ENCODE measurements at places on chromosomes 12 and 14.

GRCh38 chr14:38544776-38545175 is 288.9 kb upstream of the CLEC14A start:
- no peak for DNase-seq

GRCh38 chr14:103656031-103656755 is 27.2 kb downstream of the KLC1 start:
- DNase-seq: no peak

GRCh38 chr14:93333631-93334103 is 831 bp upstream of the BTBD7 start:
- DNase-seq: no peak

- peak; percentile 66 for DNase-seq
These were observed 61.8 kb upstream of the ATP2B1 start for GRCh38 chr12:89770391-89770790.

DNA sequence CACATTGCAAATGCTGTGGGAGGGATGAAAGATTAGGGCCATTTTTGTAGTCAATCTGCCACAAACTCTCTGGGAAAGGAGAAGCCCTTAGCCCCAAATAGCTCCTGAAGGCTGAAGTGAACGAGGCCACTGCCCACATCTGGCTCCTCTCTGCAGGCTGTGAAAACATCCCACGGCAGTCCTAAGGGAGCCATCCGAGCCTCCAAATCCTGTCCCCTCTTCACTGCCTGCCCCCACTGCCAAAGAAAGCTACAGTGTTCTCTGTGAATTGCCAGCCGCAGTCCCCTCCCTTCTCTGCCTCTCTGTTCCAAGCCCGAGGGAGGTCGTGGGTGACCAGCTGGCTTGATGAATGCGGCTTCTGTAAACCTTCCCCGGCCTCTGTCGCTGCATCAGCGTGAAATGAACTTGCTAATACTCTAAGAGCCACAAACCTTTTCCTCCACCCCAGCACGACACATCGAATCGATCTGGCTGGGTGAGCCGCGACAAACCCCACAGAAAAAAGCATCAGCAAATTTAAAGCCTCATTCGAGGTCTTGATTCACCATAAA is 180.7 kb upstream of the NRXN3 start:
- DNase-seq: no peak
